ENCODE measurements at places on chromosomes 6 and 20.

DNA sequence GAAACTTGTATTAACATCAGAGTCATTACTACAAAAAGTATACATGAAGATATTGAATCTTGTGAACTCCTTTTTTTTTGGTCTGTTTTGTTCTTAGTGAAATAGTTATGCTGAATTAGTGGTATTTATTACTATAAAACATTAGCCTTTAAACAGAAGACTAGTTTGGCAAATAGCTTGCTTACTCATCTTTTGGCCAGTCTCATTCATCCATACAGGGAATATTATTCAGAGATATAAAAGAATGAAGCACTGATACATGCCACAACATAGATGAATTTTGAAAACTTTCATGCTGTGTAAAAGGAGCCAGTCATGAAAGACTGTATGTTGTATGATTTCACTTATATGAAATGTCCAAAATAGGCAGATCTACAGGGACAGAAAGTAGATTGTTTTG, 205.9 kb downstream of the ZFAND3 start:
- no peak for DNase-seq

DNA sequence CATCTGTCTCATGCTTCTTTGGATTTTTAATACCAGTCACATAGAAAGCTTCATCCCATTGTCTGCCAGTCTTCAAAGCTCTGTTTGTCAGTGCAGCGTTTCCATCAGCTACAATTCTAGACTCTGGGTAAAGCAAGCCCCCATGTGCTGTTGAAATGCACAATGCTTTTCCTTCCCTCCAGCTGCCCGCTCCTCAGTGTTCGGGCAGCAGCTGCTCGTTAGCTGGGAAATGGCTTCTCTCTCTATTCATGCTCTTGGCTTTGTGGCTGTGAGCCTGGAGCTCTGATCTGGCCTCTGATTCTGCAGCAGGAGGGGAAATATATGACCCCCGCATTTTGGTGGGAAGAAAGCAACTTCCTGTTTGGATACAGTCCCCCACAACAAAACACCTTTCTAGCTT, 213.0 kb upstream of the CDYL start:
- DNase-seq: no peak

- DNase-seq: no peak
Measured at GRCh38 chr6:16345449-16346330, 107.3 kb downstream of the GMPR start.

DNA sequence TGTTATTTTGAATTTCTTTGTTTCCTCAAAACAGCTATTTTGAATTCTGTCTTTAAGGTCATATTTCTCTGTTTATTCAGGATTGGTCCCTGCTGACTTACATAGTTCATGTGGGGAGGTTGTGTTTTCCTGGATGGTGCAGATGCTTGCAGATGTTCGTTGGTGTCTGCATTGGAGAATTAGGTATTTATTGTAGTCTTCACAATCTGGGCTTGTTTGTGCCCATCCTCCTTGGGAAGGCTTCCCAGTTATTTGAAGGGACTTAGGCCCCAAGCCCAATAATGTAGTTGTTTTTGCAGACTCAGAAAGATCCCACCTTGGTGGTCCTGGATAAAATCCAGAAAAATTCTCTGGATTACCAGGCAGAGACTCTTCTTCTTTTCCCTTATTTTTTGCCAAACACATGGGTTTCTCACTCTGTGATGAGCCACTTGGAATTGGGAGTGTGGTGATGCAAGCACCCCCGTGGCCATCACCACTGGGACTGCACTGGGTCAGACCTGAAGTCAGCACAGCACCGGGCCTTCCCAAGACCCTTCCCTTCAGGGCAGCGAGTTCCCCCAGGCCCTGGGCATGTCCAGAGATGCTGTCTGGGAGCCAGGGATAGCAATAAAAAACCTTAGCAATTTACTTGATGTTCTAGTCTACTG, 81.6 kb upstream of the EZR start:
- DNase-seq: no peak

- DNase-seq: no peak
Measured at GRCh38 chr6:161377116-161377515, 103.3 kb upstream of the AGPAT4 start.

GRCh38 chr6:41408982-41409381, 73.6 kb downstream of the NCR2 start:
- DNase-seq: no peak

GRCh38 chr20:44516491-44516890, 5.4 kb downstream of the SERINC3 start:
- DNase-seq: no peak

DNA sequence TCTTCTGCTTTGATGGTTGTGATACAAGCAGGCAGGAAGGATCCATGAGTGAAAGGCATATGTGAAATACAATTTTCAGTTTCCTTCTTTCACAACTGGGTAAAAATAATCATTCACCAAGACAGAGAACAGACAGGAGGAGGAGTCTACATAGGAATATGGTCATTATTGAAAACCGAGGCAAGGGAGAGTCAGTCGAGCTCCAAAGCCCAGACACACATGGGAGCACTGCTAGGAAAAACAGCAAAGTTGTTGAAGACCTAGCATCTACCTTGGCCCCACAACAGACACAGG, 260.6 kb downstream of the ERMARD start:
- no peak for DNase-seq

DNA sequence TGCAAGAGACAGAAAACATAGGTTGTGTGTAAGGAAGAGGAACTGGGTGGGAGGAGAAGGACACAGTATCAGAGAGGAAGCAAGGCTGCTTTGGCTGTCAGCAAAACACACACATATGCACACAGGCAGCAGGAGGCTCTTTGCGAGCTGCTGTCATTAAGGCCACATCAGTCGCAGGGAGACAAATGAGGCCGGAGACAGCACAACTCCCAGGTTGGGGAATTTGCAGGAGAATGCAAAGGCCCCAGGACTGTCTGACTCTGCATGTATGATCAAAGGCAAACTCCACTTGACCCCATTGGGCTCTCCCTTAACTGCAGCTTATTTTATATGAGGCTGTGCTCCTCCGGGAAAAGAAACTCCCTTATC, 35.3 kb downstream of the METTL24 start:
- DNase-seq: no peak

DNA sequence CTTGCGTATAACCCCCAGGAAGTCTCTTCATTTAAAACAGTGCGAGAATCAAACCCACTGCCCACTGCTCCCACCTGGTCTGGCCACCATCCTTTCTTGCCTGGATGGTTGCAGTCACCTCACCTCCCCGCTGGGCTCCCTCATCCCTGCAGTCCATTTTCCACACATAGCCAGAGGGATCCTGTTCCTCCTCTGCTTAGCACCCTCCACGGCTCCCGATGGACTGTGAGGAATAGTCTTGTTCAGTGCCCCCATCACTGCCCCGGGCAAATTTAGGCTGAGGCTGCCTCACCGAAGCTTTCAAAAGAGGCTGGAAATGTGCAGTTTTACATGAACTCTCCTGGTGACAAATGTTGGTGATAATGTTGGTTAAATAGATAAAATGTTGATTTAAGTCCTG, 17.7 kb downstream of the KCNG1 start:
- DNase-seq: no peak

- no peak for DNase-seq
Measured at GRCh38 chr20:24488064-24488799, 18.8 kb downstream of the SYNDIG1 start.

DNA sequence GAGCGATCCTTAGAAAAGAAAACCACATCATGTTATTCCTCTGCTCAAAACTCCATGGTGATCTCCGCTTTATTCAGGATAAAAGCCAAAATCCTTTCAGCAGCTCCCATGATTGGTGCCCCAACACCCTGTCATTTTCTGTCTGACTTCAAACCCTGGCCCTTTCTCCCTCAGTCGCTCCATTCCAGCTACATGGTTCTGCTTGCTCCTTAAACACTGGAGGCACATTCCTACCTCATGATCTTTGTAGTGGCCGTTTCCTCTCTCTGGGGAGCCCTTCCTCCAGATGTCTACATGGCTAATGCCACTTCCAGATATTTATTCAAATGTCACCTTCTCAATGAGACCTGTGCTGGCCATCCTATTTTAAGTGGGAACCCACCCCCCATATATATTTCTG, 100.8 kb downstream of the CAP2 start:
- no peak for DNase-seq

DNA sequence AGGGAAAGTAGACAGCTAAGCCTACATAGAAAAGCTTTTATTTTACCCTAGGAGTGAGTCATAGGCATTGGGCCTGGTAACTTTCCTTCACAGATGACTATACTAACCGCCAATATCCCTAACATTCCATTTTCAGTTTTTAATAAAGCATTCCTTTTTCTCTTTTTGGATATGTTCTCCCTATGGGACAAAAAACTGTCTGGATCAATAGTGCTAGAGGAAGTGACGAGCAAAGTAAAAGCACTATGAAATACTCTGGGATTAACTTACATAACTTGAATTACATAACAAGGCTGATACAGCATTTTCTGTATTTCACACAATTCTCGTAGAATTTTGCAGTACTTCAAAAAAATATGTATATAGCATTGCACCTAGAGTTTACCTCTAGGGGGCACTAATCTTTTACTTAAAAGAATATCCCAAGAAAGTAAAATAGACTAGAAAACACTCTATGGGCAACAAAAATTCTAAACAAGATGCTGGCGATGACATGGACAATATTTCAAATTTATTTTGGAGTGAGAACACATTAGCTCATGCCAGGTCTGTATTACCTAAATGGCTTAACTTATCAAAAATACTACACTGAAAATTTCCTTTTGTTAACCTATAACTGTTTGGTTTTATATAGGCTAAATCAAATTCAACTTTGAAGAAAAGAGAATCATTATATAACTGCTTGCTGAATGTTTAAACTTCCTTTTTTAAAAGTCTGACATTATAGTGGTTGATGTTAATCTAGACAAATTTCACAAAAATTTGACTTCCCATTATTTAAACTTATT, 66.3 kb upstream of the DST start:
- DNase-seq: peak; percentile 37

DNA sequence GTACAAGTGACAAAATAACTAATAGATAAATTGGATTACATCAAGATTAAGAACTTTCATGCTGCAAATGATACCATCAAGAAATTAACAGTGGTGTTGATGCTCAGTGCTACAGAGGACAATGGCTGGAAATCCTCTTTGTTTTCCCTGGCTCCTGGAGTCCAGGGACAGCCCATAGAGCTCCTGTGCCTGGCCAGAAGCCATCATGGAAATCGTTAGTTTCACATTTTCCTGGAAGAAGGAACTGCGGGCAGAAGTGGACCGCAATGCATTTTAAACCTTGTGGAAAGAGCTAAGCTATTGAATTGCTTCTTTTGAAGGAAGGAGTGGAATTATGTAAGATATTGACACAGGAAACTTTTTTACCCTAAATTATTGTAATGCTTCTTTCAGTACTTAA, 276.0 kb downstream of the GJA1 start:
- DNase-seq: no peak

DNA sequence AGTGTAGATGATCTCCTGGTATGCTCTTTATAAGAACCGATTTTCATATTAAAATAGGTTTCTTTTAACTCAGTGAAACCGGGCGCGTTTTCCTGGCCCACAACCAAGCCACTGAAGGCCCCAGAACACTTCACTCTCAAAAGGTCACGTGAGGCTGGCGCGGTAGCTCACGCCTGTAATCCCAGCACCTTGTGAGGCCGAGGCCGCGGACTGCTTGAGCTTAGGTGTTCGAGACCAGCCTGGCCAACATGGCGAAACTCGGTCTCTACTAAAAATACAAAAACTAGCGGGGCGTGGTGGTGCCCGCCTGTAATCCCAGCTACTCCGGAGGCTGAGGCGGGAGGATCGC, 402 bp upstream of the TAF8 start:
- no peak for DNase-seq

- DNase-seq: no peak
Measured at GRCh38 chr6:43923376-43924221, 153.6 kb downstream of the VEGFA start.

DNA sequence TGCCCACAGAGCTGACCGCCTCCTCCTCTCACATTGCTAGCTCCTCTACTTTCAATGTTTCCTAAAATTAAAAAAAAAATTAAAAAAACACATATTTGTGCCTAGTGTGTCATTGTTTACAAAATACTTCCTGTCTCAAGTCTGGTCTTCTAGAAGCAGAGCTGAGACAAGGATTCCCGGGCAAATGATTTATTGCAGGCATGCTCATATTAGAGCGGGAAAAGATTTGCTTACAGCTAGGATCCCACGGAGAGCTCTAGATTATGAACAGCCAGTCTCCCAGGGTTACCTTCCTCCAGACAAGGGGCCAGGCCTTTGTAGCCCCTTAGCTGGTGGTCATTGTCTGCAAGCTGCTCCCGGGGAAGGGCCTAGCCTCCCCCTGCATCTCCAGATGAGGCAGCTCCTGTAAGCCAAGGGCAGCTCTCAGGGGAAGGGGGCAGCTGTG, 9.4 kb downstream of the PACSIN1 start:
- DNase-seq: no peak

DNA sequence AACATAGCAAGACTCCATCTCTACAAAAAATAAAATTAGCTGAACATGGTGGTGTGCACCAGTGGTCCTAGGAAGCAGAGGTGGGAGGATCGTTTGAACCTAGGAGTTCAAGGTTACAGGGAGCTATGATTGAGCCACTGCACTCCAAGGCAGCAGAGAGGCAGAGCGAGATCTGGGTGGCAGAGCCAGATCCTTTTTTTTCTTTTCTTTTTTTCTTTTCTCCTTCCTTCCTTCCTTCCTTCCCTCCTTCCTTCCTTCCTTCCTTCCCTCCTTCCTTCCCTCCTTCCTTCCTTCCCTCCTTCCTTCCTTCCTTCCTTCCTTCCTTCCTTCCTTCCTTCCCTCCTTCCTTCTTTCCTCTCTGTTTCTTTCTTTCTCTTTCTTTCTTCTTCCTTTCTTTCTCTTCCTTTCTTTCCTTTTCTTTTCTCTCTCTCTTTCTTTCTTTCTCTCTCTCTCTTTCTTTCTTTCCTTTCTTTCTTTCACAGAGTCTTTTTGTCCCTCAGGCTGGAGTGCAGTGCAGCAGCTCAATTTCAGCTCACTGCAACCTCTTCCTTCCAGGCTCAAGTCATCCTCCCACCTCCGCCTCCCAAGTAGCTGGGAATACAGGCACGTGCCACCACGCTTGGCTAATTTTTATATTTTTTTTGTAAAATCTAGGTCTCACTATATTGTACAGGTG, 9.2 kb upstream of the VSTM2L start:
- no peak for DNase-seq

DNA sequence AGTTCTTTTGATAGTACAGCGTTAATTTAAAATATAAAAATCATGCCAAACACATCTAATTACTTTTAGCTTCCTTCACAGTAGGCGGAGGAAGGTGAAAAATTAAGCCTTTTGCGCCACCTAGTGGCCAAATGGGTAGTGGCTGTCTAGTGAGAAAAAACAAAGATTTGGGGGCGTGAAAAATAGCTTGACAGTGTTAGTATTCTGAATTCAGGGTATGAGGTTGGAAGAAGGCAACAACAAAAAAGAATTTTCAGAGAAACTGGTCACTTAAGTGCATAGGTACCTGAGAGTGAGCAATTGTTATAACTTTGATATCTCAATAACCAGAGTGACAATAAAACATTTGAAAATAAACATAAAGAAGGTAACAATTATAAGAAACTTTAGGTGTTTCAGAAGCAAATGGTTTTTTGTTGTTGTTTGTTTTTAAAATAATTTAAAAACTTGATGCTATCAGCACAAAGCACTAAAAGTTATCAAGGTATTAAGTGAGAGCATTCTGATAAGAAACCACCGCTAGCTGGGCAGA, 14.3 kb downstream of the PSMB9 start:
- peak; percentile 74 for DNase-seq
